ENCODE measurements at places on chromosomes 16 and 17.

GRCh38 chr16:66662445-66663194, 33.9 kb downstream of the CMTM4 start:
- peak; percentile 37 for DNase-seq

DNA sequence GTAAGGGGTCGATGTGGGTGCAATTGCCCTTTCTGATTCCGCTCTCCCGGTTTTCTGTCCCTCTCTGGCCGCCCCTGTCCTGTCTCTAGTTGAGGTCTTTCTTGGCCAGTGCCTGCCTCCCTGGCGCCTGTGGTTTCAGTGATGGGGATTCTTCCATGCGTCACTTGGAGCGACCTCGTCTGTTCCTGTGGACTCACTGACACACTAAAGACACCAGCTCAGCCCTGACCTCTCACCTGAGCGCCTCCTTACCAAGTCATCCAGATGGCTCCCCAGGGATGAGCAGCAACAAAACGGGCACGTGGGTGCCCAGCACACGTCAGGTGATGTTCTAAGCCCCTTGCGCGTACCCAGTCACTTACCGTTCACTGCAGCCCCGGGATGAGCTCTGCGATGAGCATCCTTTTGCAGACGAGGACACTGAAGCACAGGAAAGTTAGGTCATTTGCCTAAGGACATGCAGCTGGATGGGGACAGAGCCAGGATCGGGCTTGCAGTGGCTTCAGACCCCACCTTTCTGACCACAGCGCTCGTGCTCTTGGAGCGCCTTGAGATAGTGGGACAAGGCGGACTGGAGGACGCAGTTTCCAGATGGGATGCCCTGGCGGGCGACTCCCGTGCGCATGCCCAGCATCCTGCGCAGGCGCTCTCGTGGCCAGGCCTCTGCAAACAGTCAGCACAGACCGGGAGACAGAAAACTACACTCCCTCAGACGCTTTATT, 11.5 kb upstream of the LGALS3BP start:
- no peak for DNase-seq

DNA sequence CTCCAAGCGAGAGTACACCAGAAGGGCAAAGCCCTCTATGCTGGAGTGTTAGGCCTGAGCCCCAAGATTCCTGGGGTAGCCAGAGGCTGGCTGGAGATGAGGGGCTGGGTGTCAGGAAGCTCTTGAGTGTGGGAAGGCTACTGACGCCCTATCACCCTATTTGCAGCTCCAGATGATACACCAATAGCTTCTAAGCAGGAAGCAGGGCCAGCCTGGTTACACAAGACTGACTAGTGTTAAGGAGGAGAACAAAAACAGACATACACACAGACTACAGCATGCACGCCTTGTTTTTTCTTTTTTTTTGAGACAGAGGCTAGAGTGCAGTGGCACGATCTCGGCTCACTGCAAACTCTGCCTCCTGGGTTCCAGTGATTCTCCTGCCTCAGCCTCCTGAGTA, 15.9 kb downstream of the POLR3K start:
- DNase-seq = no peak

DNA sequence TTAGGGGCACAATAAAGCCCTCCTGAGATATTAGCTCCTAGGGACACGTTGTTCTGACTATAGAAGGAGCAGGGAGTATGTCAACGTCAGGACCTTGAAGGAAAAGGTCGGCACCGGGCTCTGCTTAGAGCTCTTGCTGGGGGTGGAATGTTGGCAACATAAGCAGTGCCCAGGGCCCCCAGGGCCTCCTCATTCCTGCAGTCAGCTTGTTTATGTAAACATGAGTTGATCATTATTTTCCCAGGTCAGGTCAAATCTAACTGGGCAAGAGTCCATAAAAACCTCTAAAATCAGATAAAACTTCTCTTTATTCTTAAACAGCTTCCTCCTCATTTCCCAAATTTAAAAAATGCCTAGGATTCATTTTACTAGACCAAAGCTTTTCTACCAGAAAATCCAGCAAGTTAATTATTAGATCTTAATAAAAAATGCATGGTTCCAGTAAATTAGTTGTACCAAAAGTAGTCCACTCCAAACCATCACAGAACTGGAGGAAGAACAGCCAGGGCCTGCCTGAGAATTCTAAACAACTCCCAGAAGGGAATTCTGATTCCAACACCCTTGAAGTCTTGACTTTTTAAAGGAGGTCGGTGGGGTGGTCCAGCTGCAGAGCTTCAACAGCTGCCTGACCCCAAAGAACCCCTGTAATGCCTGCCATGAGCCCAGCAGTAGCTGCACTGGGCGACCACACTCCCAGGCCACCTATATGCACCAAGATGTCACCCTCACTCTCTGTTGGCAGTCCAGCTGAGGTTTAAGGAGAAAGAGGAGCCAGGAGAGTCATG, 54.3 kb downstream of the AMFR start:
- DNase-seq = no peak

DNA sequence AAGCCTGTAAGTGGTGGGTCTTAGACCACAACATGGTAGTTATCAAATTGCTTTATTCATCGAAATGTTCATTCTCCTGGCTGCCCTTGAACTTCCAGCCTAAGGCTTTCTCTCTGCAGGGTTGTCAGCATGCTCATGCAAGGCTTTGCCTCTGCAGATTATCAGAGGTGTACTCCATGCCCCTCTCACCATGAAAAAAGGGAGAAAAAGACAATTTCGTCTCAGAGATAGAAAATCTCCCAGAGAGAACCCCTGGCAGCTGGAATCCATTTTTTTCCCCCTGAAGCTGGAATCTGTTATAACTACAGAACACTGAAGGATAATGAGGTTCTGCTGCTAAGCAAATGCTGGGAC, 33.9 kb upstream of the METTL9 start:
- DNase-seq = no peak

DNA sequence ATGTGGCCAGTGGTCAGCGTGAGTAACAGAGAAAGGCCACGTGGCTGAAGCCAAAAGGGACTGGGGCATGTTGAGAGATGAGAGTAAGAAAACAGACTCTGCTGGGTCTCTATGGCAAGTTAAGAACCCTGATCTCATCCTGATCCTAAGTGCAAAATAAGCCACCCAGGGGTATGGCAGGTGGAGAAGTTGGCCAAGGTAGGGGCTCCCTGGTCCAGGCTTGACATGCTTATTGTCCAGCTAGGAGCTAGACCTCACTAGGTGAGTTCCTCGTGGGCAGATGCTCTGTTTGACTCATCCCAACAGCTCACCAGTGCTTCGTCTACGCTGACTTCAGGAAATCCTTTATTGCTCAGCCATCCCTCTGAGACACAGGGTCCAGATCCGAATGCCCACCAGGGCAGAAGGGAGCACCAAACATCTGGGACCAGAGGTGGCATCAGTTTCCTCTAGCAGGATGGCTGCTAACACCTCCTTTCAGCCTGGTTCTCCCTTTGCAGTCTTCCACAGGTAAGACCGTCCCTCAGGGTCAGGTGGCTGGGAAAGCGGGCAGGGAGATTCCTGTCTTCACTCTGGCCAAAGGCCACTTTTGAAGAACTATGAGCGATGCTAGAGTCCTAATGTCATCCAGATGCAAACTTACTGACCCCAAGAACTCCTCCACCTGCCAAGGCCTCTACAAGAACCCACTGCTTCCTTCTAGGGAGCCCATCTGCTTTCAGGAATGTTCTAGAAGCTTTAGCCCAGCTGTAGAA, 99.5 kb downstream of the CDYL2 start:
- no peak for DNase-seq

DNA sequence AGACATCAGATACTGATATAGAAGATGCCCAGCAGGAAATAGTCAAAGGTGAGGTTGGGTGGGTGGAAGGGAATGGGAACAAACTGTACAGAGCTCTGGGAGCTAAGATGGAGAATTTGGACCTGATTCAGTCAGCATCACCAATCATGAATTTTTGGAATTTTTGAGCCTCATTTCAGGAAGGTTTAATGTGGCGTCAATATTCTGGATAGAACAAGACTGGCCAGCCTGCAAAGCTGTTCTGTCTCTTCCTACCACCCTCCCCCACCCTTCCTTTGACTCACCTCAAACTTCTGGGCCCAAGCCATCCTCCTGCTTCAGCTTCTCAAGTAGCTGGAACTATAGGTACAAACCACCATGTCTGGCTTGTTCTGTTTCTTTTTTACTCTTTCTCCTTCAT, 32.6 kb downstream of the CTCF start:
- DNase-seq = no peak

DNA sequence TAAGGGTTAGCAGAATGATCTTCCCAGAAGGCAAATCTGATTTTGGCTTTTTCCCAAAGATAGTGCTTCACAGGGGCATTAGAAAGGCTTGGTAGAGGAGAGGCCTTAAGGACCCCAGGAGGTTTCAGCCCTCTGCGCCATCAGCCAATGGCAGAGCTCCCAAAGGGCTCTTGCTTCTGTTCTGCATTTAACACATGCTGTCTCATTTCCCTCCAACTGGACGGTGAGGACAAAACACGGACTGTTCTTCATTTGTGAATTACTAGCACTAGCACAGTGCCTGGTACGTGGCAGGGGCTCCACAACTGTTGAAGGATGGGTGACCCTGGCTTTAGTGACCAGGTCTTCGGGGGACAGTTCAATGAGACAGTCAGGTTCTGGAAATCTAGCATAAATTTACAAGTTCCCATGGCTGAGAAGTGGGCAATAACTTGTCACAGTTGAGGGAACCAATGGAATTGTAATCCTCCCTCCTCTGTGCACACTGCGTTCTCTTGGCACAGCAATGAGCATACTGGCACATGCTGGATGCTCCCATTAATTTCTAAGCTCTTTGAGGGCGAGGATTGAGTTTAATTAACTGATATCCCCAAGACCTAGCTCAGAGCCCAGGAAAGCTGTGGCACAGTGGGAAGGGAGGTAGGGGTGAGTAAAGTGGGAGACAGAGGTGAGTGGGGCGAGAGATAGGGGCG, 45.4 kb downstream of the COG7 start:
- no peak for DNase-seq

DNA sequence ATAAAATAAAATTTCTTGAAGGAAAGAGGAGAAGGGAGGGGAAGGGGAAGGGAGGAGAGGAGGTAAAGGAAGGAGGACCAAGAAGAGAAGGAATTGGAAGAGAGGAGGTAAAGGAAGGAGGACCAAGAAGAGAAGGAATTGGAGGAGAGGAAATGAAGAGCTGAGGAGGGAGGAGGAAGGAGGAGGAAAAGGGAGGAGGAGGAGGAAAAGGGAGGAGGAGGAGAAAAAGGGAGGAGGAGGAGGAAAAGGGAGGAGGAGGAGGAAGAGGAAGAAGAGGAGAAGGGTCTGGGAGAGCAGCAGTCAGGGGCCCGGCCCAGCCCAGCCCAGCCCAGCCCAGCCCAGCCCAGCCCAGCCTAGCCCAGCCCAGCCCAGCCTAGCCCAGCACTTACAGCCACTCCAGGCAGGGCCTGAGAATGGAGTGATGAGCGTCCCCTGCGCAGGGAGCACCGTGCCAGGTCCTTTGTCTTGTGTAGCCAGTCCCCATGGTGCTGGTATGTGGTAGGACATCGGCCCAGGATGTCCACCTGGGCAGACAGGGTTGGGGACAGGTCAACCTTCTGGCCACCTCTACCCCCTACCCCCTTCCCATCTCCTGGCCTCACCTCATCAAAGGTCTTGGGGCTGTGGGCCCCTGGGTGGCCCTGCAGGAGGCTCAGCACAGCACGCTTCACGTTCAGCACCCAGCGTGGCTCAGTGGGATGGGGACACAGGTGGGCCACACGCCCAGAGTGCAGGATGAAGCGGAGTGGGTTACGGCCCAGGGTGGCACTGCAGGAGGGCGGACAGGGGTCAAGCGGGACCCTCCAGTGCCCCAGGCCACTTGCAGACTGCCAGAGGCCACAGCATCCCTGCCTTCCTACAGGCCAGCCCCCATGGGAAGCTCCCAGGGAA, 70.9 kb downstream of the LITAF start:
- no peak for DNase-seq

Data from AML-193 (cell line).